ENCODE measurements at places on chromosomes 3 and 15.

- DNase-seq = no peak
Measured at GRCh38 chr3:125317761-125318160, 57.4 kb downstream of the ZNF148 start.

DNA sequence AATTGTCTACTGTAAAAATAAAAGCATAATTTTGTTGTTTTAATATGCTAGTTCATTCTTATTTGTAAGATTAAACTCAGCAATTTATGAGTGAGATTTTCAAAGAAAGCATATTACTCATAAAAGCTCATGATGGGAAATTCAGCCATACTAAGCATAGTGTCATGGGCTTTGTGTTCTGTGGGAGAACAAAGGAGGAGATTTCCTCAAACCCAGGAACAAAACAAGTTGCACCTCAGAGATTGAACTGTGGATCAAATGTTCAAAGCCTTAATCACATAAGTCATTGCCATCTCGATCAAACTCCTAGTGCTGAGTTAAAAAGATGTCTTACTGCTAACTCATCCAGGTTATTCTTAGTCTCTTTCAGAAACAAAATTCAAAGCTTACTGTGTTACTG lies 85.6 kb upstream of the PDZRN3 start:
- DNase-seq = no peak

DNA sequence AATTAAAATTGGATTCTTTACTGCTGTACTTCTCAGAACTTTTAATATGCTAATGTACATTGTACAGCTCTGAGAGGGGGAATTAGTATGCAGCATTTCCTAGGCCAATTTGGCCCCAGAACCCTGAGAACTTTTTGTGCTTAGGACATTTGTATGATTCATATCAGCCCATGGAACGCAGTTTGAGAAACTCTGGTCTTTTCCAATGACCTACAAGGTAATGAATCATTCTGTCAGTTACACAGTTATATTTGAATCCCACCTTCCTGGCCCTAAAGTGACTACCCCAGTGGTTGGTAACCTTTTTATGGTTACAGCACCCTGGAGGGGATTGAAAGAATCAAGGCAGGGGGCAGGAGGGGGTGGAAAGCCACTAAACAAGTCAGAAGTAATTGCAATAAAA lies 25.6 kb upstream of the KBTBD12 start:
- DNase-seq = no peak

DNA sequence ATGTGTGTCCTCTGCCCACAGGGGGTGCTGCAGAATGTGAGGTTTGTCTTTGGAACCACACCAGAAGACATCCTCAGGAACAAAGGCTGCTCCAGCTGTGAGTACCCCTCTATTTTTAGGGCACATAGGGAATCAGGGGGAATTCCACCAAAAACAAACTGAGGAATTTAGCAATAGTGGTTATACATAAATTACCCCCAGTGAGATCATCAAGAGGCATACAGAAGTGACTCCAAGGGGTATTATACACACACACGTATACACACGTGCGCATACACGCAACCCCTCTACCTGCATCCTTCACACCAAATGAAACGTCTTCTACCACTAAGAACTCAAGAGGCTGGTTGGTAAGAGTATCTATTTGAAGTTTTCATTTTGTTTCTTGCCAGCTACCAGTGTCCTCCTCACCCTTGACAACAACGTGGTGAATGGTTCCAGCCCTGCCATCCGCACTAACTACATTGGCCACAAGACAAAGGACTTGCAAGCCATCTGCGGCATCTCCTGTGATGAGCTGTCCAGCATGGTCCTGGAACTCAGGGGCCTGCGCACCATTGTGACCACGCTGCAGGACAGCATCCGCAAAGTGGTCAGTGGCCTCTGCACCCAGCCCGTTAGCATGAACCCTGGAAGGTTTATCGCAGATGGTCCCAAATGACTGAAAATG lies 2.9 kb downstream of the THBS1 start:
- no peak for DNase-seq

DNA sequence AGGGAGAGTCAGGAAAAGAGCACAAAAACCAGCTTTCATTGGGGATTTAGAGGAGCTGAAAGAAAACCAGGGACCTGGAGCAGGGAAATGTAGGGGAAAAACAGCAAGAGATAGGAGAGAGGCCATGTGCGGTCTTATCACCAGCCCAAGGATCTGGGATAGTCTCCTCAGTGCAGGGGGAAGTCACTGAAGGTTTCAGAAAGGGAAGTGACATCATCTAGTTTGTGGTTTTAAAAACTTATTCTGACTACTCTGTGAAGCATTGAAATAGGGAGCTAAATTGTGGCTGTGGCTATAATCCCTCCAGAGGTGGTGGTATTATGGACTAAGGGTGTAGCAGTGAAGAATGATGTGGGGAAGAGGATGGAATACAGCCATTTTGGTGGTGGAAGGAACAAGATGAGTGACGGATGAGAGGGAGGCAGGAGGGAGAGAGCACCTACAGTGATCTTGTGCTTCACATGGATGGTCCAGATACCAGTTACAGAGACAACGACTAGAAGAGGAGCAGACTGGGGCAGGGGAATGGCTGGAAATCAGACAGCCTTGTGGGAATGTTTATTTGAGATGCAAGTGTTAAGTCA lies 72.7 kb downstream of the HMG20A start:
- DNase-seq = peak; percentile 2

- DNase-seq = peak; percentile 26
Measured at GRCh38 chr3:160225176-160226025, at the start of gene C3orf80. TSS of gene C3orf80 (plus strand) at chr3:160225422. CDS start at chr3:160225636, 214 bp downstream.

DNA sequence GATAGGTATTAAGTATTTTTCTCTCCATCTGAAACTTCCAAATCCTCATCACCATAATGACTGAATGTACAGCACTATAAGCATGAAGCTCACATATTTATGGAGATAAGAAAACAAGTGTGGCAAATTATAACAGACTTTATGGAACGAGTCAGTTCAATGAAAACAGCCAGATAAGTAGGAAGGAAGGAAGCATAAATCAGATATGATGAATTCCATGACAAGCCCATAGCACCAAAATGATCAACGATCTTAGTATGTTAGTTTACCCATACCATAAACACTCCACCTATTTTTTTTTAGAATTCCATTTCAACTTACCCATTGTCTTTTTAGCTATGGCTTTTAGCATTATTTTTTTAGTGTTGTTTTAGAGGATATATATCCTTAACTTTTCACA lies 169.5 kb downstream of the TNIK start:
- no peak for DNase-seq

DNA sequence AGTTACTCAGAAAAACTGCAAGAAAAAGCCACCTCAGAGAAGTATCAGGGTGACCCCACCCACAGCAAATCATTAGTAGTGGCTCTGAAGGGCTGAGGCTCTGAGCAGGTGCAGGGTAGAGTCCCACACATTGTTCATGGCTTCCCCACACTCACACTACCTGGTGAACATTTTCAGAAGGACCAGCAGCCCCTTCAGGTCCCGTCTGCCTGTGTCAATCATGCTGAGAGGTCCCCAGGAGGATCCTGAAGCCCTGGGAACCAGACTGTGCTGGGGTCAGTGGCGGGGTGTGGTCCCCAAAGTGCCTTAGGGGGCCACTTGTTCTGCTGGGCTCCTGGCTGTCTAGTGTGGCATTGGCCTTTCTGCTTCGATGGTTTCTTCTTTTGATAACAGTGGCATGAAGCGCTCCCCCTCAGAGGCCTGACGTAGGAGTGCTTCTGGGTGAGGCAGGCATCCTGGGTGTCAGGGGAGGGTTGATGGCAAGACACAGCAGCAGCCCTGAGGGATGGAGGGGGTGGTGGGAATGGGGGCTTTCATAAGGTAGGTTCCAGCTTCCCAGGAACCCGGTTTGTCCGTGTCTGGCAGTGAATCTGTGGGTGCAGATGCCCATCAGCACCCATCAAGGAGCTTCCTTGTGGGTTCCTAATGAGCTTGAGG lies 19.0 kb upstream of the FANCD2 start:
- DNase-seq = no peak

- no peak for DNase-seq
Measured at GRCh38 chr15:69391046-69391757, 22.9 kb upstream of the KIF23 start.

DNA sequence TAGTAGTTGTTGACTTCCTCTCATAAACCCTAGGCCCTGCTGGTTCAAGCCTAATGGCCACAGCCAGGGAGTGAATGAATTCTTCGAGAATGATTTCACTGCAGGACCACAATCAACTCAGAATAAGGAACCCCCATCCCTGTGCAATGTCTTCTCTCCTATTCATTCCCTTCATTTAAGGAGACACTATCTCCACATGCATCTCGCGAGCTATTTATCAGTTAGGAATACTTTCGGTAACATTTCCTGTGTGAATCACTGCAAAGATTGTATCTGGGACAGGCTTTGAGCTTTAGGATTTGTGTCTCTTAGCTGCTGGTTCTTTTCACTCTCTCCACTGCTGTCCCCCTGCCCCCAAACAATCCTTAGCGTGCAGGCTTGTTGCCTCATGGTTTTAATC lies 94.4 kb downstream of the MYLK start:
- no peak for DNase-seq

DNA sequence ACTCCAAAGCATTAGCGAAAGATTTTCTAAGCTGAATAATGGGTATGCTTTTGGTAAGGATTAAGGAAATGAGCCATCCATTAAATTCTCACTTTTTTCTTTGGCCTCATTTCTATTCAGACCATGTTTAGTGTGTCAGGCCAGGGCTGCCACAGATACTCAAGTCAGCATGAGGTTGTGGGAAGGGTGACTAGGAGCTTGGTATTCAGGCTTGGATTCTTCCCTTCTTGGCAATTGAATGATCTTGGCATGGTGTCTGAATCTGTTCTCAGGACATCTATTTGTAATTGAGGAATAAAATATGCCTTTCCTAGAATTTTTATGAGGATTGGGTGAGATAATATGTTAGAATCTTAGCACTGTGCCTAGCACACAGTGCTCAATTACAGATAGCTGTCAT lies 11.2 kb downstream of the CCNB2 start:
- no peak for DNase-seq

GRCh38 chr15:63072023-63072650 lies 29.6 kb downstream of the TPM1 start:
- DNase-seq = no peak

- no peak for DNase-seq
Measured at GRCh38 chr15:26087395-26087794, 224.3 kb upstream of the ATP10A start.

DNA sequence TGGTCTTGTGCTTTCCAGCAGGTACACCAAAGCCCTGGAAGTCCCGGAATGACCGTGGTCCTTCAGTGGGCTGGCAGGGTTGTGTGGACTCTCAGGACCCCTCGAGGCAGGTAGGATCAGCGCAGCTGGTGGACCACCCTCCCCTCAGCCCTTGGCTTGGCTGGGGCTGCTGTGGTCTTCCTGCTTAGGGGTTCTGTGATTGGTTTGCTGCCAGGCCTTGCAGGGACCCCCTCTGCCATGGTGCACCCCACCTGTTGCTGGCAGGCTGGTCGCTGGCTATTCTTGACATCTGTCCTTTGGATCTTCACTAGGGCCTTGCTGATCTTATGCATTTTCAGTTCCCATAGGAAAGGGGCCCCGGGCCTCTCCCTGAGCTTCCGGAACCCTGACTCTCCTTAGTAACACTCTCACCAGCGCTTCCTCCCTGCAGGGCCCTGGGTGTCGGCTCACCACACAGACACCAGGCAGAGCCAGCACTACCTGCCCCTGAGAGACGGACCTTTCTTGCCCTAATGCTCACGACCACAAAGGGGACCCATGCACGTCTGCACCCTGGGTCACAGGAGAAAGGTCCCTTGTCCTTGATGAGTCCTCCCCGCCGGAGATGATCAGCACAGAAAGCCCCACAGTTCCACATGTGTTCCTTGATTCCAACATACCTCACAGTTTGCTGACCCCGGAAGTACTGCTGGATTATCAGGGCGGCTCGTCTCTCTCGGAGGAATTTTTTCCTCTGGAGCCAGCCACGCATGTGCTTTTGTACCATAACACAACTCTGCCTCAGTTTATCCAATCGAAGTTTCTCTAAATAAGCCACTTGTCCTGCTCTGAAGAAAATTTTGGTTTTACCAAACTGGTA lies 51.7 kb downstream of the MYO5C start:
- DNase-seq = no peak

- DNase-seq = no peak
Measured at GRCh38 chr3:123997543-123997942, 5.6 kb upstream of the ROPN1 start.

DNA sequence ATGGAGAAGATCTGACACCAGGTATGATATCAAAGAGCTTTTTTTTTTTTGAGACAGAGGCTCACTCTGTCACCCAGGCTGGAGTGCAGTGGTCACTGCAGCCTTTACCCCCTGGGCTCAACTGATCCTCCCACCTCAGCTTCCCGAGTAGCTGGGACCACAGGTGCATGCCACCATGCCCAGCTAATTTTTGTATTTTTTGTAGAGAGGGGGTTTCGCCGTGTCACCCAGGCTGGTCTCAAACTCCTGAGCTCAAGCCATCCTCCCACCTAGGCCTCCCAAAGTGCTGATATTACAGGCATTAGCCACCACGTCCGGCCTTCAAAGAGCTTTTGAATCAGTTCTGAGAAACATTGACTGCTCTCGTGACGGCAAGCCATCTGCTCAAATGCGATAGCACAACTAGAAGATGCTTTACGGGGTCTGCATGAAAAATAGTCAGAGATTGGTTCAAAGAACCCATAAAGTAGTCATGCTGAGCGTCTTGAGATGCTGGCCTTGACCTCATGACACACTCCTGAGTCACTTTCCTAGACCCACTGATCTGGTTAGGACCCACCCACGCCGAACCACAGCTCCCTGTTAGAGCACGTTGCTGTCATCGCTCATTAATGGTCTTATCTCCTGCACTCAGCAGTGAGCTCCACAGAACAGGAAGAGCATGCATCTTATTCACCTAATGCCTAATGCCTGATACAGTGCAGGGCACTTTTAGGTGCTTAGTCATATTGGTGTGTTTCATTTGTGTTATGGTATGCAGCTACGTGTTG lies 57.0 kb upstream of the NR2F2 start:
- DNase-seq = no peak

DNA sequence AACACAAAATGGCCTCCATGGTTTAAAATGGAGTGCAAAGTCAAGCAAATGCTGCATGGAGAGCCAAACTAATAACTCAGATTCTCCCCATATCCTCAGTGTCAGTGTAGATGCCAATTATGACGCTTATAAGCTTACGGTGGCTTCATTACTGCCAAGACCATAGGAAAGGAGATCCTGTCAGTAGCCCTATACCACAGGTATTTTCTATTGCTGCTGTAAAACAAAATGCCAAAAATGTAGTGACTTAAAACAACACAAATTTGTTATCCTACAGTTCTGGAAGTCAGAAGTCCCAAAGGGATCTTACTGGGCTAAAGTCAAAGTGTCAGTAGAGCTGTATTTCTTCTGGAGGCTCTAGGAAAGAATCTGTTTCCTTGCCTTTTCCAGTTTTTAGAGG lies 149.8 kb upstream of the GBE1 start:
- DNase-seq = no peak

- no peak for DNase-seq
Measured at GRCh38 chr3:27253391-27253790, 115.8 kb downstream of the NEK10 start.

DNA sequence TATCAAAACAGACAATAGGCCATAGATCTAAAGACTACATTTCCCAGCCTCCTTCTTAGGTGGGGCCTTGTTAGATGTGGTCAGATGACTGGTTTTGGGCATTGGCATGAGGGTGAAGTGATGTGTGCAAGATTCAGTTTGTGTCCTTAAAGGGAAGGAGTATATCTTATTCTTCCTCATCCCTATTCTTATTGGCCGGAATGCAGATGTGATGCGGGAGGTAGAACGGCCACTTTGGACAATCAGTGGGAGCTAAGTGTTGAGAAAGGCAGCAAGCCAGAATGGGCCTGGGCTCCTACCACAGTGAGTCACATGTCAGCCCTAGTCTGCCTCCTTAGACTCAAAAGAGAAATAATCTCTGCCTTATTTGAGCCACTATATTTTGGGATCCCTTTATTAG lies 89.8 kb upstream of the MEX3B start:
- no peak for DNase-seq

GRCh38 chr3:99965077-99965476 lies 147.4 kb downstream of the CMSS1 start:
- no peak for DNase-seq

Data from CD4-positive, alpha-beta T cell treated with Interleukin-1 beta for 1 hour (primary cell).